ENCODE measurements at places on chromosomes 7 and 10.

GRCh38 chr7:159125104-159125954 lies 19.3 kb downstream of the VIPR2 start:
- DNase-seq: no peak

DNA sequence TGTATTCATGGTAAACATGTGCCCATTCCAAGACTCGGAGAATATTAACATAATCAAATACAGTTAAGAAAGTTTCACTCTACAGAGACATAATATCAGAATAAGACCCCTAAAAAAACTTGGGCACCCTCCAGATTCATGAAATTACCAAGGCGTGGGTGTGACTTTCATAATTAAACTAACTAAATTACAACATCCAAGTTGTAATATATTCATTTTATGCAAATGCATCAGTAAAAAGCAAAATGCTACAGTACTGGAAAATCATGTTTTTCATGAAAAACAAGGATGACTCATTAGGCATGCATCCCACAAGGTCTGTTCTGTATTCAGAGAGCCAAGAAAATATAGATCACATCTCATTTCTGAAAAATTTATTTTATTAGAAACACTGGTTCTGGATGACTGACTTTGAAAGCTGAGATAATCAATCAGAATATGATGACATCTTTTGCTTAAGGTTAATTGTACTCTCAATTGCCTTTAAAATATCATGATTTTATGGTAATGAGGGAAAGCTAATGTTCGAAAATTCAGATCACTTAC lies 248.8 kb upstream of the SMIM30 start:
- DNase-seq: no peak

DNA sequence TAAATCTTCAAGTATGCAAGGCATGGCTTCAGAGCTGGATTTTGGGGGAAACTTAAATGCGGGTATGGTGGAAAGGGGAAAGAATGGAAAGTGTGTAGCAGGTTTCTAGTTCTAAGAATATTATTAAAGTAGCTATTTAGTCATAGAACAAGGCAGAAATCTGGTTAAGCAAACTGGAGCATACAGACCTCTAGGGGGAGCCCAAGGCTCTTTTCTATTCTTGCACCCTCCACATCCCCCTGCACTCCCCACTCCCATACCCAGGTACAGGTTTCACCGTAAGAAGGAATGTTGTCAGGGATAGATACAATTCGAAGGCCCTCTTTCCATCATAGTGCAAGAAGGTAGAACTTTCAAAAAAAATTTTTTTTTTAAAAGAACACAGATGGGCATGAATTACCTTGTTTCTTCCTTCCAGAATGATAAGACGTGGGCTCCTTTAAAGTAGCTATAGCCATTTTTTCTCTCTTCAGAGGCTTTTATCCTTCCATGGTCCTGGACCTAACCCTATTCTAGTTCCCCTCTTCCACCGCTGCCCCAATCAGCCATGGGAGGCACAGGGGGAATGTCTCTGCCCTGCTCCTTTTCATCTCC lies 41.5 kb upstream of the SMIM30 start:
- no peak for DNase-seq

GRCh38 chr7:33979807-33980355 lies 74.5 kb downstream of the BMPER start:
- no peak for DNase-seq

DNA sequence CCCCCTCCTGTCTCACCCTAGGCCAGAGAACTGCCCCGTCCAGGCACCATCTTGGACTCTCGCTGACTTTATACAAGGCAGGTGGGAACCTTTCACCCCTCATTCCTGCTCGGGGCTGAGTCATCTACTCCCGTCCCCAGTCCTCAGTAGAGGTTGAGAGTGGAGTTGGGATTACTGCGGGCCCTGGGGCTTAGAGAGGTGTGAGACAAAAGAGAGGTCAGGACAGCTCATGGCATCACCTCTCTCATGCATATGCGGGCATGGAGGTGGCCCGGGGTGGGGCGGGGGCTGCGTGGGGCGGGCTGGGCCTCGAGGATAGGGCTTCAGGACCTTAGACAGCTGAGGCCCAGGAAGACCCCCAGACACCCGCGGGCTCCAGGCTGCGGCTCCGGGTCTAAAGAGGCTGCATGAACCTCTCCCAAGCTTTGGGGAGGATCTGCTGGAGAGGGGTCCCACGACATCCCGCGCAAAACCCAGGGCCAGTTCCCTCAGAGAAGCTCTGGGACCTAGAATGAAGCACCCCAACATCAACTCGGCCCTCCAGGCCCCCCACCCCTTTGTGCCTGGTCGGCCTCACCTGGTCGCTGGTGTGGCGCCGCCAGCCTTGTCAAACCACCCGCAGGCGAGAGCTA lies 317 bp downstream of the PDZD7 start:
- no peak for DNase-seq

All from stimulated activated CD8-positive, alpha-beta memory T cell treated with anti-CD3 and anti-CD28 coated beads, Interleukin-7, amount 100 ng/mL, for 1 hour (primary cell).